ENCODE measurements at places on chromosomes 6 and 20.
A peak's percentile ranks its signal among the peaks of the same experiment; 100 is the strongest.

GRCh38 chr6:36033935-36034334, 6.3 kb downstream of the MAPK14 start:
- DNase-seq: peak; percentile 8

DNA sequence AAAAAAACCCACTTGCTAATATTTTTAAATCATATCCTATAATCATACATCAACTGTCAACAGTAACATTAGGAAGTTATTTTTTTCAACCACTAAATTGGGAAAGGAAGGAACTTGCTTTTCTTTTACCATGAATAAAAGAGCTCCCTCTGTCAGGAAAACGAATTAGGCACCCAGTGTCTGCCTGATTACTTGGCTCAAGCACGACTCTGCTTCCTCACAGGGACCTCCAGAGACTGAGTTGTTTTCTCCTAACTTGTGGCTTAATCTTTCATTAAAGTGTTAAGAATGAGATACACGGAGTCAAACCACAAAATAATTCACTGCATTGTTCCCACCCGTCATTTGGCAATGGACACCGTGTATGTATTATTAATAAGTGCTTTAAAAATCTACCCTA, 1405.1 kb upstream of the EYS start:
- DNase-seq: no peak

DNA sequence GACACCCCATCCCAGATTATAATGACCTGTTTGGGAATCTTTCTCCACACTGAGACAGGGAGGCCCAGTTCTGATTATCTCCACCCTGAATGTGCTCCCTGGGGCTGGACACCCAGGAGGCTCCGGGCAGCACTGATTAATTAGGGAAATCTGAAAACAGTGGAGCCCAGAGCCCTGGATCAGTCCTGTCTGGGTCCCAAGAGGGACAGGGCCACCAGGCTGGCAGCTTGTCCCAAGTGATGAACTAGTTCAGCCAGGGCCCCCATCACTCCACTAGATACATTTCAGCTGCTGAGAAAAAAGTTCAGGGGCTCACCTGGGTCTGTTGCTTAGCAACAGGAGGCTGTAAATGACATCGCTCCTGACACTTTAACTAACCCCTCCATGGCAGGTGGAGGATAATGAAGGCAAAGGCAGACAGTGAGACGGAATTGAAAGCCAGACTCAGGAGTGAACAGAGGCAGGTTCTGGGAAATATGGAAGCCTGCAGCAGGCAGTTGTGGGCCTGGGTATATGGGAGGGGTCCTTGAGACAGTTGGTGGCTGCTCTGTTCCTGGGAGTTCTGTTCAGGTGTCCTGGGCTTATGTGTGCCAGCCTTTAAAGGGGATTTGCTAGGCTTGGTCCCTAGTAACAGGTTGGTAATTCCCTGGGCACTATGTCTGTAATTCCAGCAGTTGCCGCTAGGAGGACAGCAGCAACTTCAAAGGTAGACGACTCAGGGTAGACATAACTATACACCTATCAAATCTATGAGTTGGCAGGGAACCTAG, 78.3 kb upstream of the CTNNBL1 start:
- peak; percentile 35 for DNase-seq

GRCh38 chr6:106114492-106114891, 28.4 kb downstream of the PRDM1 start:
- DNase-seq: no peak

DNA sequence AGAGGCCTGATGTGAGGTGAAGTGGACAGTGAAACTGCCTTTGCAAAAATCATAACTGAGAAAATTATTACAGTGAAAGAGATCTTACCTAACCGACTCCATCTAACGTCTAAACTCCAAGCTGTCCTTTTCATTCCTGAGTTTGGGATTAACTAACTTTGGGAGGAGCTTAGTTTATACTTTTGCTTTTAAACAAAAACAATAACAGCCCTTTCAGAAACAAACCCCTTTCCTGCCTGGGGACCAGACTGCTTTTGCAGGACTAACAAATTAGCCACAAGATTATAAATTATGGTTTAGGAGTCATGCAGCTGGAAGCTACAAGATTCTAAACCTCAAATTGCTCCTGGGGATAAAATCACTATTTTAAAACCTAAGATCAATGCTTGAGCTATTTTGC, 38.6 kb upstream of the HFE start:
- DNase-seq: no peak

DNA sequence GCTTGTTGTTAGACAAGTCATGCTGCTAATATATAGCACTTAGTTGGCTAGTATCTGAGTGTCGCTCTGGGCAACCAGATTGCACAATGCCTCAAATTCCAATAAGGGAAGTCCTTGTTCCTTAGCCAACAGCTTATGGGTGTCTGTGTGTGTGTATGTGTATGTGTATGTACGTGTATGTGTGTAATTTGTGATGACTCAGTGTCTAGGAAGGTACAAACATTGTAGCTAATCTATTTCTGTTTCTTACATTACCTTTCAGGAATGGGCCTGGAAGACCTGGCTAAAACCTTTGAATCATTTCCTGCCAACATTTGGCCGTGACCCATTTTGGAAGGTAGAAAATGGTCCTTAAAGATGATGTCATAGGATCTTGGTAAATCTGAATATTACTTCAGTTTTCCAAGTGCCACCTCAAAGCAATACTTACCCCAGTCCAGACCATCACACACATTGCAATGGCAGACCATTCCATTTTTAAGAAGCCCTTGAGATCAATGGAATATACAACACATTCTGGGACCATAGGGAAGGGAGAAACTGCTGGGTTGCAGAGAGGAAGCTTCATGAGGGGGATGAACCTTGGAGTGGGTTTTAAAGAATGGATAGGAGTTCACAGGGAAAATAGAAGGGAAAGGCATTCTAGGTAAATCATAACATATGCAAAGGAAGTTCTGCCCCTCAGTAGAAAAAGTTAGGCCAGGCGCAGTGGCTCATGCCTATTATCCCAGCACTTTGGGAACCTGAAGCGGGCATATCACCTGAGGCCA, 25.1 kb downstream of the NEDD9 start:
- DNase-seq: no peak

DNA sequence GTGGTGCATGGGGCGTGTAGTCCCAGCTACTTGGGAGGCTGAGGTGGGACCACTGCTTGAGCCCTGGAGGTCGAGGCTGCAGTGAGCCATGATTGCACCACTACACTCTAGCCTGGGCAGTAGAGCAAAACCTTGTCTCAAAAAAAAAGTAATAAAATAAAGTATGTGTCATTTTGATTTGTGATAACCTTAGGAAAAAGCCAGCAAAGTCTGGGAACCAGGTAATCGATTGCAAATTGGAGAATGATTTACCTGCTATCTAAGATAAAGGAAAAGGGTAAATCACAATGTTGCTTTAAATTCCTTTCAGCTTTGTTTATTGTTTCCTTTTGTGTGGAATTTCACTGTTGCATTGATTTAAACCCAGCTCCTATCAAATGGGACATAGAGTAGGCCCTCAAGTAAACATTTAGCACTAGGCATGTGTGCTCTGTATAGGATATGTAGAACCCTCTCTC, 59.0 kb downstream of the SGK1 start:
- no peak for DNase-seq

DNA sequence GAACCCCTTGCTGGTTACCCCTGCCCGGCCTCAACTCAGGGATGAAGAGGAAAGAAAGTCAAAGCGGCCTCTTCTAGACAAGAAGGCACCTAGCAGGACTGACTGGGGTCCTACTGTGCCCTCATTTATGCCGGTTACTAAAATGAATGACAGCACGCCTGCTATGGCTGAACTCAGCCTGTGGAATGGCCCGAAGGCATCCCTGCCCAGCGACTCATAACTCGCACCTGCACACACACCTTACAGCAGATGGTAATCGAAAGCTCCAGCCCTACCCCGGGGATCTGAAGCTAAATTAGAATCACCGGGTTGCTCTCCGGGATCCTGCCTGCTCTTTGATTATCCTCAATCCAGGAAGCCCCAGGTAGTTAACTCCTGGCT, 747 bp upstream of the TXNDC5 start:
- no peak for DNase-seq

DNA sequence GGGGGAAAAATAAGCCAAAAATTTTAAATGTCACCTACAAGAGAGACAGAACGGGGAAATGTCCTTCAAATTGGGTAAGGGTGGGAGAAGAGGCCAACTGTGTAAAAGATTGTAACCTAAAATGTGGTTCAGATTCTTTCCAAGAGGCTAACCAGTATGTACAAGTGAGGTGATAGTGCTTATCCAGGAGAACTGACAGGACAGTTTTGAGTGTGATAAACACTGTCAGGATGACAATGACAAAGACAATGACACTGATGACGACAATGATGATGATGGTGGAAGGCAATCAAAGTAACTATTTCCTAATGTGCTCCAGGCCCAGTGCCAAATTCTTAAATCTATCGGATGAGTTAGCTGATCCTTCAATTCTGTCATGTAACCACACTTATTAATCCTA, 57.3 kb downstream of the TASP1 start:
- DNase-seq: no peak

GRCh38 chr6:7922596-7922995, 12.0 kb upstream of the TXNDC5 start:
- DNase-seq: no peak

DNA sequence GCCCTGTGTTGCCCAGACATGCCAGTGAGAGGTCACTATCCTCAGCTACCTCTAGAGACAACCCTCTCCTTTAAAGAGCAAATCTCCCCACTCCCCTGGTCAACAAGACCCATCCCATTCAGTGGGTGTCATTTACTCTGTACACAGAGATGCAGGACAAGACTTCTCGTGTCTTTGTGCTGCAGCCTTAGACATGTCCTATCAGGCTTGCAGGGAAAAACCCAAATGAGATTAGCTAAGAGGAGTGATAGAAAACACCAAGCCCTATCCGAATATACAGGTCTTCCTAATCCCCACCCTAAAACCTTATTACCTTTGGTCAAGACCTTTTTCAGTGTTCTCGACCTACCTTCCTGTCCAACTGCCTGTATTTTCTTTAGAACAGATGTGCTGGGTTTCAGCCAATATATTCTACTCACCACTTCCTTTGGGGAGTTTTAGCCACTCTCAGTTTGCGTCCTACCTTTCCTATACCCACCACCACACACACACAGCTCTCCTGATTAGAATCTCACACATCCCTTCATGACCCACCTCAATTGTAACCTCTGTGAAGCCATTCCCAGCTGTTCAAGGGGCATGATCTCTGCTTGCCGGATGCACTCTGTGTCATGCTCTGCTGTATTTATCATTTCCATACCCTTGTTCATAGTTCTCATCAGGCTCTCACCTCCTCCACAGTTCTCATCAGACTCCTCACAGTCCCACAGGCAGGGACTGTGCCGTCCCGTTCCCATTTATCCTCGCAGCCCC, 39.7 kb downstream of the TRAM2 start:
- DNase-seq: no peak

GRCh38 chr20:38714308-38714707, 10.0 kb upstream of the SLC32A1 start:
- no peak for DNase-seq

DNA sequence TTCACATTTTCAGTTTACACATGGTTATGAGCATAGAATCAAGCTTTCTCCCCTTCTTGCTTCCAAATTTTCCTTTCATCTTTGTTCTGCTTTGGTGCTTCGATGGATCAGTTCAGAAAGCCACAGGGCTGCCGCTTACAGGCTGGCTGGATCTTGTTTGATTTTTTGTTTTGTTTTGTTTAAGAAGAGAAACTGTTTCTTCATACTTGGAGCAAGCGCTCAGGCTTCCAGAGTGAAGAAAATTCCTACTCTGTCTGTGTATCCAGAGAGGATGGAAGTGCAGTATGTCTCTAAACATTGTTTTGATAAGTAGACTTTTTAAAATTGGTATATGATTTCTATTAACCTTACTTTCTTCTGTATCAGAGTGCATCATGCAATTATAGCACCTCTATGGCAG, 66.9 kb downstream of the ARID1B start:
- DNase-seq: no peak

GRCh38 chr6:77535172-77535571, 71.9 kb upstream of the HTR1B start:
- DNase-seq: no peak

DNA sequence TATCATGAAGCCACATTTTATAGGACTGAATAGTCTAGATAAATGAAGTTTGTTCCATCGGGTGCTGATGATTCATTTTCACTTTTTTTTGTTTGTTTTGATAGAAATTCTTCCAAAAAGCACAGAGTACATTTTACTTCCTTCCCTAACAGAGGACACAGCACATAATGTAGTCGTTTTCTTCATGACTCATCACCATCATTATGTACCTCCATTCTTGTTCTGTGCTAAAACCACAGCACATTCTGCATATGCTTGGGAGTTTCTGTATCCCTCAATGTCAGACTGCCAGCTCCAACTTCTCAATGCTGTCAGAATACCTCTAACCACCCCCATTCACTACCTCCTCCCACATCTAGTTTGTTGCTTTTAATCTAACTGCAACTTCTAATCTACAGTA, 1004.9 kb upstream of the ADGRB3 start:
- DNase-seq: no peak
